ENCODE measurements at places on chromosomes 7 and 10.

DNA sequence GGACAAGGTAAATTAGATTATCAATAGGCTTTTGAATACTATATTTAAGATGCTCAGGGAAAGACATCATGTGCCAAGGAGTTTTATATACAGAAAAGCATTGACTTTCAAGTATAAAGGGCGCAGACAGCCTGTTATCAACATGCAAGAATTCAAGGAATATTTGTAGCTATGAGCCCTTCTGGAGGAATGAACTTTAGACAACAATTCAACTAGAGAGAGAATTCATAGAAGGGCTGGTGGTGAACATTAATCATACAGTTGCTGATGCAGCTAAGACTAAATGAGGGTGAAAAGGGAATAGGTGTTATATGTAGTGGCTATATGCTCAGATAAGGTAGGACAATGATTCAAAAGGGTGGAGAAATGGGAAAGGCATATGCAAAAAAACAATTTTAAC lies 41.2 kb downstream of the AOAH start:
- DNase-seq = no peak

DNA sequence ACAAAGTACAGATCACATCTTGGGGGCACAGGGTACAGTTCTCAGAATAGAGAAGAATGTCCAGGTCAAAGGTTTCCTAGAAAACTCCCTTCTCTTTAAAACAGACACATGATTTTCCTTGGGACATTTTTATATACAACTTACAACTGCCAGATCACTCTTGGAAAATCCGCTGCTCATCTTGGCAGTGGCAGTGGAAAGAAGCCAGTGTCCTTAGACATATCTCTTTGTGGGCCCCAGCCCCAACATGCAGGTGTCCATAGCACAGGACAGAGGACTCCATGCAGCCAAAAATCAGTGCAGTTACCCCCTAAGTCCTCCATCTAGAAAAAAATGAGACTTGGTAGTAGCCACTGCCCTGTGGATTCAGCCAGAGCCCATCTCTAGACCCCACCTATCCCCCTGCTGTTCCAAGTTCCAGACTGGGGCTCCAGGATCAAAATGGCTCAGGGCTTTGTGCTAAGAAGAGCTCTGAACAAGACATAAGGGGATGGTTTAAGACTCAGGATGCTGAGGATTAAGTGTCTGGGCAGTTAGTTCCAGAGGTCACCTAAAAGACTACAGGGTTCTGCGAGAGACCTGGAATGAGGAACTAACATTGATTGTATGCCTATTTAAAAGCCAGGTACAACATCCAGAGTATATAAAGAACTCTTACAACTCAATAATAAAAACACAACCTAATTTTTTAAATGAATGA lies 34.4 kb downstream of the HIPK2 start:
- no peak for DNase-seq

DNA sequence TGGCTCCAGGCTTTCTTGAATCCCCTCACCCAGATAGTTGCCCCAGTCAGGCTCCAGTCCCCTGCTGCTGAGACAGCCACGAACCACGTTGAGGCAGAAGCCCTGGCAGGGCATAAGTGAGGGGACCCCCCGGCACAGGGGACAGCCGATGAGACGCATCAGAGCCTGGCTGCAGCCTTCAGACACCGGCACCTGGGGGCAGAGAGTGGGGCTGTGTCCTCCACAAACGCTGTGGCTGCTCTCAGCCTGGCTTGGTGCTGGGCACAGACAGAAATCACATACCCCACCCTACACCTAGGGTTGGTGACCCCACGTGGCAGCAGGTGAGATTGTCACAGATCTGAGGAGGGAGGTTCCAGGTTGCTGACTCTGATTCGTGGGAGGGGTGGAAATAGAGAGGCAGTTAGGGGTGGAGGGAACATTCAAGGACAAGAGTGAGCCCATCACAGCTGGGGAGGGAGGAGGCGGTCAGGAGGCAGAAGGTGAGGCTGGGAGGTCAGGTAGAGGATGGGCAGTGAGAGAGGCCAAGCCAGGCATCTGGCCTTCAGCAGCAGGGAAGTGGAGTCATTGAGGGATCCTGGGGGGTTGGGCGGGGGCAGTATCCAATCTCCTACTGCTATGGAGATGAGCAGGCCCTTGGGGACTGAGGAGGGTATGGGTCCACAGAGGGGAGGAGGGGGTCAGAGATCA lies 3.2 kb downstream of the GPC2 start:
- no peak for DNase-seq

GRCh38 chr7:48337012-48337621 lies 165.9 kb downstream of the ABCA13 start:
- DNase-seq = no peak

DNA sequence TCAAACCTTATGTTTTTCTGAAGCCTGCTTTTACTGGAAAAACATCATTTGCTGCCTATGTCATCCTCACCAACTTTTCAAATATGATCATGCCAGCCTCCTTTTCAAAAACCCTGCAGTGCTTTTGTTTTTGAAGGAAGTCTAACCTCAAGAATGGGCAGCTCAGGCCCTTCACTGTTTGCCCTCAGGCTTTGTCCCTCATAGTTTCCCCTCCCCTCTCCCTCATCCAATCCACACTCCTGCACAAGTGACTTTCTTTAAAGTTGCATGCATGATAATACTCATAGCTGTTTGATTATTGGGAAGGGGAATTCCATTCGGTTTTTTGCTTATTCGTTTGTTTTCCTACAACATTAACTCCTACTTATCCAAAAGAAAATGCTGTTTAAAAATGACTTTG lies 219.4 kb downstream of the SEMA3E start:
- DNase-seq = no peak

DNA sequence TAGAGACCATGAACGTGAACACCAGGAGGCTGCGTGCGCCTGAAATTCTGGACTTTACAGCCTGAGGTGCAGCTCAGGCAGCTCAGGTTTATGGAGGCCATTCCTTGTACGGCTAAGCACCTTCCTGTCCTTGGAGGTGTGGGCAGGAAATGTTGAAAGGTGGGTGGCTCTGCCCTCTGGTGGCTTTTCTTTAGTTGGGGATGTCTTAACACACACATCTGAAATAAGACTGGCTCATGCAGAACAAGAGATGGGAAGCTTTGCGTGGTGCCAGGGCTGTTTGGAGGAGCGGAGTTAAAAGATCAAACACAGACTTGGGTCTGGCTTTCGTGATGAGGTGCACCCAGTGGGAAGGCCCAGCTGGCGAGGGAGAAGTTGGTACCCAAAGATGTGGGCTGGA lies 64.1 kb downstream of the DOCK1 start:
- DNase-seq = no peak

DNA sequence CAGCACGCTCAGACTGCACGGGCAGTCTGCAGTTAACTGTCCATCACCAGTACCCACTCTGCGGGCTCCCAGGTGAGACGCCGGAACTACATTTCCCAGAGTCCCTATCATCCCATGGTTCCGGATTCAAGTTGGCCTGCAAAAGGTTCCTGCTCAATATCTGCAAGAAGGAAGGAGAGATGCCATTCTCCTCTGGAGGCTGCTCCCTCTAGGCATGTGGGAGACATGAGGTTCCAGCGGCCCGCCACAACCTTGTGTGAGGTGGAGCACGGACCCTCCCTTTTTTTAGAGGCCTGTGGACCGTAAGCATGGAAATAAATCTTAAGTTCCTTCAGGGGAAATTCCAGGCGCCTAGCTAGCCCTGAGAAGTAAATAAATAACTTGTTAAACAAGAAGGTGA lies 29.7 kb downstream of the NUP42 start:
- DNase-seq = no peak

GRCh38 chr10:4101918-4102654 lies 317.1 kb upstream of the KLF6 start:
- DNase-seq = no peak

- DNase-seq = no peak
Measured at GRCh38 chr7:41130561-41131236, 572.2 kb downstream of the INHBA start.

GRCh38 chr7:11831736-11832495 lies at the start of gene THSD7A:
THSD7A (minus strand) TSS chr7:11832198; CDS start chr7:11831946, 252 bp downstream.
- no peak for DNase-seq

- no peak for DNase-seq
Measured at GRCh38 chr10:112775892-112776674, 174.0 kb upstream of the TCF7L2 start.

- no peak for DNase-seq
Measured at GRCh38 chr10:78448994-78449418, 415.3 kb downstream of the RPS24 start.

GRCh38 chr7:3094701-3095445 lies 51.2 kb upstream of the CARD11 start:
- DNase-seq = peak; percentile 44

GRCh38 chr7:155459700-155460461 lies 2.0 kb downstream of the EN2 start:
- no peak for DNase-seq
